Mucosa of descending colon (tissue), 3 donors: ENCODE measurements at places on chromosomes 5 and 9. TPM values are rescaled to one million over a fixed set of nuclear protein-coding genes. Genes with fewer than 3 reads are reported as not detected.
A peak's percentile ranks its signal among the peaks of the same experiment; 100 is the strongest.

DNA sequence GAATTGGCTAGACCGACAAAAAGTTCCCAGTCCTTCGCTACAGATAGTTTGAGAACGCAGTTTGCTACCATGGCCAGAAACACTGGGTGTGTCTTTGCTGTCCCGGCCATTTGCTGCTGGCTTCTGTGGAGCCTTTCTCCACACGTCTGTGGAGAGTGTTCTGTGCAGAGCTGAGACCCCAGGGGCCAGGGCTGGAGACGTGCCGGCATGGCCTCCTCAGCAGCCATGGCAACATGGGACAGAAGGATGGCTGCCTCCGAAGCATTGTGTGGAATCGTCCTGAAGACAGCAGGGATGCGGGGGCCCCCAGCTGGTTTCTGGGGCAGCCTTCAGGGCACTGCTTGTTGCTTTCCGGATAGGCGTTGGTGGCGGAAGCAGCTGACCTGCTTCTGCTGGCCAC is 142.8 kb downstream of the GADD45G start:
- no peak for DNase-seq

- DNase-seq, result peak; percentile 57
These were observed 43.2 kb downstream of the RGMB start for GRCh38 chr5:98816582-98817222.

Gene RC3H2
- total RNA-seq, result 32.0 TPM

- no peak for DNase-seq
These were observed 23.9 kb downstream of the CLTA start for GRCh38 chr9:36214571-36214970.

- DNase-seq, result no peak
These were observed 93.0 kb downstream of the APBA1 start for GRCh38 chr9:69579032-69579758.

- no peak for DNase-seq
These were observed 20.3 kb upstream of the THG1L start for GRCh38 chr5:157710882-157711281.

DNA sequence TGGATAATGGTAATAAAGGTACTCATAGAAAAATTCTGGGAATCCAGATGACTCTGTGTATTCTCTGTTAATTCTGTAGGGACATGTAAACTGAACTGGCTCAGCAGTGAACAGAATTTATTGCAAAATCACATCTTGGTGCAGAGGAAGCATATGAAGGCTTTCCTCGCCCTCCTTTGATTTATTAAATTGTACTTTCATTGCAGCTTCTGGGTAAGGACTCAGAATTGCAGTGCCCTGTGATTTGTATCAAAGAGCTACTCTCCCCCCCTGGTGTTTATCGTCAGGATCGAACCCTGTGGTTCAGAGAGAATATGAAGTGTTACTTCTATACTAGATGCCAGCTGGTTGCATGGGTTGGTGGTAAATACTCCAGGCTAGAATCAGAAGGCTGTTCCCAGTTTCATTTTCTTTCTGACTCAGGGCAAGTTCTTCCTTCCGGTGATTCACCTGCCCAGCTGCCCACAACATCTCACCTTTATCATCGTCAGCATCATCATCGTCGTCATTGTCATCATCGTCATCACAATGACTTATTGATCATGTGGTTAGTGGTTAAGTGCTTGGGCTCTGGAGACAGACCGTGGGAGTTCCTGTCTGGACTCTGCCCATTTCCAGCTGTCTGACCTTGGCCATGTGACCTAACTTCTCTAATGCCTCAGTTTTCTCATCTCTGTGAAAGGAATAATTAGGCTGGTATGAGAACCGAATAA is 238.8 kb downstream of the ARHGAP26 start:
- peak; percentile 52 for DNase-seq

DNA sequence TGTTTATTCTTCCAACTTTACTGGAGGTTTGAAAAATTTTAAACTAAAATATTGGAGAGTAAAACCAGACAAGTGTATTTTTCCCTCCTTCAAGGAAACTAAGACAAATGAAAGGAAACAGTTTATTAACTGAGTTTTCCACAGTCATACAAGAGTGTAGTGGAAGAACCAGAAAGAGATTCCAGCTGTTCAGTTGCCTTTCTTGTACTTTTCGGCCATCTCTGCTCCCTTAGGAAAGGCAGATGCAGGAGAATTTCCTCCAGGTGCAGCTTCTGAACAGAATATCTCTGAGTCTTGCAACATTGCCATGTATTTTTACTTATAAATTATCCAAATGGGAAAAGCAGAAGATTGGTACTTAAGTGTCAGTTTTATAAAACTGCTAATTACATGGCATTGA is 217.1 kb downstream of the MAST4 start:
- no peak for DNase-seq

GRCh38 chr5:179963375-179963774 is 55.7 kb upstream of the TBC1D9B start:
- no peak for DNase-seq

DNA sequence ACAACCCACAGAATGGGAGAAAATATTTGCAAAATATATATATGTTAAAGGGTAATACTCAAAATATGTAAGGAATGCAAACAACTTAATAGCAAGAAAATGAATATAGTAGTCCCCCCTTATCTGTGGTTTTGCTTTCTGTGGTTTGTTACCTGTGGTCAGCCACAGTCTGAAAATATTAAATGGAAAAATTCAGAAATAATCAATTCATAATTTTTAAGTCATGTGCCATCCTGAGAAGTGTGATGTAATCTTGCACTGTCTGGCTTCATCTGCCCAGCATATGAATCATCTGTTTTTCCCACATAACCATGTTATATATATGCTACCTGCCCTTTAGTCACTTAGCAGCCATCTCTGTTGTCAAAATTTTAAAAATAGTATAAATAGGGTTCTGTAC is 11.7 kb downstream of the CER1 start:
- no peak for DNase-seq

DNA sequence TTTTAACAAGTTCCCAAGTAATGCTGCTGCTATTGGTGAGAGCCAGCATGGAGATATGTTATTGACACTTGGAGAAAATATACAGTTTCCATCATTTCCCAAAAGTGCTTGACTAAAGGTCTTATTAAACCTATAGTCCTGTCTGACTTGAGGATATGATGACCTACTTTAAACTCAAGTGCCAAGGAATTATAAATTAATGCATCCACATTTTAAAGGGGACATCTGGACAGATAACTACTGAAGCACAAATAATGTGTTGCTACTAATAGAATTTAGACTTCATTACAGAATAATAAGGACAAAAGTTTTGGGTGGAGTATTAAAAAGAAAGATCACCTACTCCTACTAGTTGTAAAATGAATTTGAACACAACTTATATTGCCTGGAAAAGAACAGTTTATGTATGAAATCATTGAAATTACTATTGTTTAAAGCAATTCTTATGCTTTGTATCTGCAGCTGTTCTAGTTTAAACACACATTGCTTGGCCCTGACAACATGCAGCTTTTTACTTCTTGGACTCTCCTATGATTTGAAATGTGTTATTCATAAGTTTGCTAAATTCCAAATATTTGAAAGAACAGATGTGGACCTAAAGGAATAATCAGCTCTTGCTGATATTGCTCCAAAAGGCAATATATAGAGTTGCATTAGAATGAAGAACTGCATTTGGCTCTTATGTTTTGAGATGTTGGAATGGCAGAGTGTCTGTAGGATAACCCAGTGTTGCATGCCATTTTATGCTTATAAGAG is 73.4 kb downstream of the SGCD start:
- DNase-seq, result no peak

- DNase-seq, result no peak
These were observed 52.4 kb downstream of the ZNF354C start for GRCh38 chr5:179112469-179113142.

Gene CDK9
- 75.9 TPM for total RNA-seq

Gene CCDC183
- 7.0 TPM for total RNA-seq

DNA sequence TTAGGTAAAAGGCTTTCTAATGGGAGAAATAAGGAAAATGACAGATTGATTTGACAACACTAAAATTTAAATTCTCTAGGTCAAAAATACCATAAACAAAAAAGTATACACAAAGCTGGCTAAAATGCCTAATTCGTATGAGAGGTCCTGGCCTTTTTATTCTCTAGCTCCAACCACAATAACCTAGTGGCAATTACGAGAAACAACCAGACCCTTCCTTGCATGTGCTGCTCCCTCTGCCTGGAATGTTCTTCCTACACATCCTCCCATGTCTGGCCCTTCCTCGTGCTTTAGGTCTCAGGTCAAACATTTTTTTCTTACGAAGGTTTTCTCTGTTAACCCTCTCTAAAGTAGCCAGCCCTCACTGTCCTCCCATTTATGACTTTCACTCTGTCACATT is 176.4 kb upstream of the PLPPR1 start:
- DNase-seq, result no peak

Gene TOR4A
- total RNA-seq, result 48.6 TPM

Gene RORB
- not detected for total RNA-seq

DNA sequence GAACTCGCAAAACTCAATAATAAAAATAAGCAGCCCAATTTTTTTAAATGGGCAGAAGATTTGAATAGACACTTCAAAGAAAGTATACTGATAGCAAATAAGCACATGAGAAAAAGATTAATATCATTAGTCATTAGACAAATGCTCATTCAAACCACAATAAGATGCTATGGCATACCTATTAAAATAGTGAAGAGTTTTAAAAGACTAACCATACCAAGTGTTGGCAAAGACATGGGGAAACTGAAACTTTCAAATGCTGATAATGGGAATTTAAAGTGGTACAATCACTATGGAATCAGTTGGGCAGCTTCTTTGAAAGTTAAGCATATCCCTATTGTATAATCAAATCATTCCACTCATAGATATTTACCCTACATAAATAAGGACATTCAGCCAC is 26.6 kb upstream of the ORM1 start:
- DNase-seq, result no peak

- peak; percentile 19 for DNase-seq
These were observed 19.4 kb downstream of the GARNL3 start for GRCh38 chr9:127283917-127284497.

Gene C9orf153
- total RNA-seq, result not detected

Gene OTULINL
- 60.1 TPM for total RNA-seq

Gene ST8SIA4
- total RNA-seq, result 4.7 TPM

DNA sequence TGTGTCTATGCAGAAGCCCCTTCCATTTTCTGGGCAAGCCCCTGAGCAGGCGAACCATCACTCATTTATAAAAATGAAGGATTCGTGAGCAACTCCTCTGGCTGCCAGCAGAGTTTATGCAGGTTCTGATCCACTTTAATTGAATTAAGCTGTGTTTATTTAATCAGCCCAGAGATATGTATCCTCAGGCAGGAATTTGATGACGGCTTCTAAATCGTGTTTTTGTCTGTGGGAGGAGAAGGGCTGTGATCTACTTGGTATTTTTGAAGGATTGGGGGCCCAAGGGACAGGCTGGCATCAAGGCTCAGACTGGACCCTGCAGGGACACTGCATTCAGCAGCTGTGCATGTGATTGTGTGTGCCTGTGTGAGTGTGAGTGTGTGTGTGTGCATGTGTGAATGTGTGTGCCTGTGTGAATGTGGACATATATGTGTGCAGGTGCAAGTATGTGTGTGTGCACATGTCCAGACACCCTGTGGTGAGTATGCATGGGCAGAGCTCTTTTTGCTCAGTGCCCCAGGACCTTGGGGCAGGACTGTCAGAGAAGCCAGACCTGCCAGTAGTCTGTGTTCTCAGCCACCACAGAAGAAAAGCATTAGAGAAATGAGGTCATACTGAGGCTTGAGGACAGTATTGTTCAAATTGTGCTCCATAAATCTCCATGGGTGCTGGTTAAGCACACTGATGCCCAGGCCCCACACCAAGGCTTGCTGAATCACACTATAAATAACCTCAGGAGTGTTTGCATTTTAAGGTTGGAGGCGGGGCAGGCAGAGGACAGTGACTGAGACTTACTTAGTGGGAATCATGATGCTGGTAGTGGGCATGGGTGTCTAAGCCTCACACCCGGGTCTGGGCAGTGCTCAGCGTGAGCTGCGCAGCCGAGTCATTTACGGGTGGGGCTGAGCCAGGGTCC is 164.0 kb downstream of the CARTPT start:
- no peak for DNase-seq

DNA sequence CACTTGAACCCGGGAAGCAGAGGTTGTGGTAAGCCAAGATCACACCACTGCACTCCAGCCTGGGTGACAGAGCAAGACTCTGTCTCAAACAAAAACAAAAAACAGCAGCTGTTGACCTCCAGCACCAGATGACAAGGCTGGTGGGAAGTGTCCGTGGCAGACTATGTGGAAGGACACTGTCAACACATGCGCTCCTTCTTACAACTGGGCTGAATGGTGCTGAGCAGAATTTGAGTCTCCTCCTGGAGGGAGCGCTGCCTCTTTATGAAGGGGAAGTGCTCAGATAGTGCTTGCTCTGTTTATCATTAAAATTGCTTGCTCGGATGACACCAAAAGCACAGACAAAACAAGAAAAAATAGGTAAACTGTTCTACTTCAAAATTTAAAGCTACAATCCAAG is 9.2 kb upstream of the CFAP157 start:
- no peak for DNase-seq

DNA sequence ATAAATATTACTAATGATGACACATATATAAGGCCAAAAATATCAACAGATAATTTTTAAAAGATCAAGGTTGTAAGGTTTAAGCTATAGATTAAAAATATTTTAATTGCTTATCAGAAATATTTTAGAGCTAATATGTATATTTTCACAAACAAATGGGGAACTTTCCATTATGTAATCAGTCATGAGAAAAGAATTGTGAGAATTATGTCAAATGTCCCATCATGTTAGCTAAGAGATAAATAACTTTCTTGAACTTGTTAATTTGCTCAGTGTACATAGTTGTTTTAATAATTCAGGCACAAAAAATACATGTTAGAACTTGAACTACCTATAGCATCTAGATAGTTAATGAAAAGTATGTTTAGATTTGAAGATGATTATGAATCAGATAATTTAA is 67.7 kb downstream of the SYK start:
- no peak for DNase-seq

Gene HRCT1
- 161 TPM for total RNA-seq

DNA sequence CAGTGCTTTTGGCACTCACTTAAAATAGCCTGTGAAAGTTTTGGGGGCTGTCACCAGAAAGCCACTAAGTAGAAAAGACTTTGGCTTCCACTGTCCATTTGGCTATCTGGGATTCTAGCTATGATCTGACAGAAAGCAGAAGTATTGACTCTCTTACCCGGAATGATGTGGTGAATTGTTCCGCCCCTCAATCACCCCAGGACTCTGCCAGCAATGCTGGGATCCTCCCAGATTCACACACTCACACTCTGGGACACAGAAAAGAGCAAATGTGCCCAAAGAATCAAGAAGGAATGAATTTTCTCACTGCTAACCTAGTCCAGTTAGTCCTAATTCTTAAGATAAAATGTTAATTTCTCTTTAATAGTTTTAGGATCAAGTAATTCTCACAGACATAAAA is 576.9 kb downstream of the BNC2 start:
- no peak for DNase-seq

DNA sequence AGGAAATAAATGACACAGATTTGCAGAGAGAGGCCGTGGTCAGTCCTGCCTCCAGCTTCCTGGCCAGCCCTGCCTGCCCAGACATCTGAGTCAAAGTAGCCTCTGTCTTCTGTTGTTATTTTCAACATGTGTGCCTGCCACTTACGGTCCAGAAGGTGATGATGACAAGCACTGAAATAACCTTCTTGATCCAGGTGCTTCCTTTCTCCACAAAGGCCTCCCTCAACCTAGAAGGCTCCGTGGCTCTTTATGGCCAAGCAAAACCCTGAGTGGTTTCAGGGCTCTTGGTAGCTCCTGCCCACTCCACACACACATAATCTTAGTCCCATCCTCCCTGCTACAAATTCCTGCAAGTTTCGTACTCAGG is 34.1 kb upstream of the SLC6A19 start:
- no peak for DNase-seq

Gene TAF11L10
- not detected for total RNA-seq
